Stimulated activated CD8-positive, alpha-beta memory T cell treated with anti-CD3 and anti-CD28 coated beads, Interleukin-7, amount 100 ng/mL, for 4 hours (primary cell): ENCODE measurements at places on chromosomes 4 and X.

GRCh38 chr4:144185086-144185485 lies 44.6 kb upstream of the GYPA start:
- DNase-seq = no peak

DNA sequence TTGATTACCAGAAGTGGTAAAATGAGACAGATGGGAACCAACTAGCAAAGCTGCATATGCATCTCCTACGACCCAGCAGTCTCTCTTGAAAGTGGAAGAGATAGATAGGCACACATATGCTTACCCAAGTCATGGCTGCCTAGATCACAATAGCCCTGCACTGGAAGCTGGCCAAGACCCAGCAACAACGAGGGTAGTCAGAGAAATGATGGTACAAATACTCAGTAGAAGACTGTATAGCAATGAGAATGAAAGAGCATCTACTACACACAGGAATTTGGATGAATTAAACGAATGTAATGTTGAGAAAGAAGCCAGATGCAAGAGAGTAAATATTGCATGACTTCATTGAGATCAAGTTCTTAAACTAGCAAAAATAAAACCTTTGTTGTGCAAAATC lies 100.3 kb upstream of the FAT1 start:
- DNase-seq = no peak

DNA sequence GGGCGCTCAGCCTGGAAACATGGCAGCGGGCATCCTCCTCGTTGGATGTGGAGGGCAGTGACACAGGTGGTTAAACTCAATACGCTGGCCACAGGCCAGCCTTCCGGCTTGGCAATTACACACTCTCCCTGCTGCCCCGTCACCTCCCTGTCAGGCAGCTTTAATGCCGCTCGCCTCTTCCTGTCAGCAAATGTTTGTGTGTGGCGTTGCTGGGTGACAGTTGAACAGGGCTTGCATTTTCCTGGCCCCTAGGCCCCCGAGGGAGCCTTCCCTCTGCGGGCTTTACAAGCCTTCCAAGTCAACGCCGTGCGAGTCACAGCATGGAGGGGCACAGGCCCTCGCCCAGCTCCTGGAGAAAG lies 620.0 kb downstream of the BCOR start:
- no peak for DNase-seq

- DNase-seq = no peak
These were observed 174.9 kb downstream of the CHIC2 start for GRCh38 chr4:53889326-53890055.

- no peak for DNase-seq
These were observed 586 bp downstream of the HERC5 start for GRCh38 chr4:88457307-88458103.

DNA sequence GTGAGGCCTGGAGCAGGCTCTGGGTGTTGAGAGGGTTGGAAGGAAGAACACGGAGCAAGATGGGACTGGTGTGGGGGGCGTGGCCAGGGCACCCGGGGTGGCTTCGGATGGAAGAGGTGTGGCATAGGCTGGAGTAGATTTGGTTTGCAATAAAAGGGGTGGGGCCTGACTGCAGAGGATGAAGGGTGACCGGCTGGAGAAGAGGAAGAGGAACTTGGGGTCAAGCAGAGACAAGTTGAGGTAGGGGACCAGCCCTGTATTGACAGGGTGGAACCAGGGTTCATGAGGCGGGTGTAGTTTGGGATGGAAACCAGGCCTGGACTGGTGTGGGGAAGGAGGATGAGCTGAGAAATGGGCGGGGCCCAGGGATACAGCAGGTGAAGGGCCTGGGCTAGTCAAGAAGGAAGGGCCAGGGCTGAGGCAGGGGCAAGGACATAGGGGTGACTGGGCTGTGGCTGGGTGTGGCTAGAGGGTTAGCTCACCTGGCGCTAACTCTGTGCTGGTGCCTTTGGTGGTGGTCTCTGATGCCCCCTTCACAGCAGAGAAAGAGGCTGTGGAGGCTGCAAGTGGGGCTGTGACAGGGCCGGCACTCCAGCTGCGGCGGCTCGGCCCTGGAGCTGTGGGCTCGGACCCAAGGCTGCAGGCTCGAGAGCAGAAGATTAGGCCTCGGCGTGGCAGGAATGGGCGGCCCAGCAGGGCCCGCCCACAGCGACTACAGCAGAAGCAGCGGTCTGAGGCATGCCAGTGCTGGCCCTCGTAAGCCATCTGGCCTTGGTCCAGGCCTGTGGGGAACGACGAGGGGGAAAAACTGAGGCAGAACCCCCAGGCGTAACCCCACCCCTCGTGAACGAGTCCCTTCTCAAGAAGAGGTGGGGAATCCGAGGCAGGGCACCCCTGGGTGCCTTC lies 5.0 kb downstream of the PLP2 start:
- DNase-seq = no peak

- DNase-seq = no peak
These were observed 958 bp downstream of the CUL4B start for GRCh38 chrX:120559804-120560203.

- DNase-seq = no peak
These were observed 102.8 kb upstream of the OR13H1 start for GRCh38 chrX:131441033-131441432.

DNA sequence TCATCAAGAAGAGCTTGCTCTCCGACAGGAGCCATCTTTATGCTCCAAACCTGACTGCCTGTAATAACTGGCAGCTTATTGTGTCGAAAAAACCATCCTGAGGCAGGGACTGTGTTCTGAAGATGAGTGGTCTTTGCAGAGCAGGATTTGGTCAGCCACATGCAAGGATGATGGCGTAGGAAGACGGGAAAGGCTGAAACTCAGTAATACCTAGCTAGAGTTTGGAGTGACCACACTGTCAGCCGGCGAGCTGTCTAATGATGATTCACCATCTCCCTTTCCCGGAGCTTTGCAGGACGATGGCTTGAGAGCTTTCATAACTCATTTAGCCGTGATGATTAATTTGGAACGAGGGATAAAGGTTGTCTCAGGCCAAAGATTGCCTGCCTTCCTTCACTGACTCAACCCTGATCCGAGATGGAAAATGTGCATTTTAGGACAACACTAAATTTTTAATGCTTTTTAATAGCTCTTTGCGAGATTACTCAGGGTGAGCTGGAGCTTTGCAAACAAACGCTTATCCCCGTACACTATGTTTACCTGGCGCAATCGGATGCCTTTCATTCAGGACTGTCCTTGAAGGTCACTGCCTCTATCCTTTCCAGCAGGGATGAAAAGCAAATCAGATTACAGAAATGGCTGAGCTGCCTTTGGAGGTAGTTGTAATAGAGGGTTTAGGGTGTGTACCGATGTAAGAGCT lies 288.5 kb downstream of the ASMT start:
- no peak for DNase-seq

DNA sequence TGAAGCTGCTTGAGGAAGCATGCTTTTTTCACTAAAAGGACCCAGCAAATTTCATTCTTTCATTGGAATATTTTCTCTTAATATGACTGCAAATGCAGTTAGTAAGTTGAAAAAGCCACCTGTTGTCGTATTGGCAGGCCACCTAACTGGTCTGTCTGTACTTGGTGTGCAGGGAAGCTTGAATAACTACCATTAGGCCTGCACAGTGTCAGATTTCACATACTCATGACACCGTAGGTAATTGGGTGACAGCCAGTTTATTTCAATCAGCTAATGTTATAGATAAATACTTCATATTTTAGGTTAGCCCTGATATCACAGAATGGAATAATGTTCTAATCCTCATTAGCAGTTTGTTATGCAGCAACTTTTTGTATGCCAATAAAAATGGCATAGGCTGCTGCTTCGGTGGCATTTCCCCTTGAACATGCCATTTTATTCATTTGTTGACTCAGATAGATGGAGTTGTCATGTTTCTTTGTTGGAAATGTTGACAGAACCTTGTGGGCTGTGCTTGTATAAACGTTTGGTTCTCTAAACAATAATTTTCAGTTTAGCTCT lies 173.7 kb downstream of the RPA4 start:
- DNase-seq = no peak

GRCh38 chrX:117840645-117841044 lies 276.0 kb downstream of the KLHL13 start:
- no peak for DNase-seq

DNA sequence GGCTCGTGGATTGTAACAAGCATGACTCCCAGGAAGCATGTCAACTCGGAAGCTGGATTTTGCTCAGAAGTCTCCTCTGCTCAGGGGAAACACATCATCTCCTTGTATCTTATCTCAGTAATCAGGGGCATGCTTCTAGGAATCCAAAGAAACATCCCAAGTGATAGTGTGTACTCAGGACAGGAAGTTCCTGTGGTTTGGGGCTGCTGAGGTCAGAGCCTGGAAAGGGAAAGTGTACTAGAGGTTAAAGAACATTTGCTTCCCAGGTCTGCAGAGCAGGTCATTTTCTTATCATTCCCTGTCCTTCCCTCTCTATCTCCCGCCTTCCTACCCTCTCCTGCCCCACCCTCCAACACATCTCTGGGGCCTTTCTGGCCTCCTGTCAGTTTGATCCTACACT lies 38.8 kb downstream of the SLC34A2 start:
- DNase-seq = no peak

GRCh38 chr4:112361181-112361791 lies 64.1 kb downstream of the ALPK1 start:
- no peak for DNase-seq

DNA sequence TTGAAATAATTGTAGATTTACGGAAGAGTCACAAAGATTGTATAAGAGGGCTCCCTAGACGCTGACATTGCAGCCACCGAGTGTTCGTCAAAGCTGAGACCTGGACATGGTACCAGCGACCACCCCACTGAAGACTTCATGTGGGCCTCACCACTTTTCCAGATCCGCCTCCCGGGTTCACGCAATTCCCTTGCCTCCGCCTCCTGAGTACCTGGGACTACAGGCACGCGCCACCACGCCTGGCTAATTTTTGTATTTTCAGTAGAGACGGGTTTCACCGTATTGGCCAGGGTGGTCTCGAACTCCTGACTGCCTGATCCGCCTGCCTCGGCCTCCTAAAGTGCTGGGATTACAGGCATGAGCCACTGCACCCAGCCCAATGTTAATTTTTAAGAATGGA lies 29.7 kb downstream of the CPLX1 start:
- DNase-seq = no peak

GRCh38 chrX:45954026-45954425 lies 591.2 kb downstream of the ZNF674 start:
- no peak for DNase-seq

DNA sequence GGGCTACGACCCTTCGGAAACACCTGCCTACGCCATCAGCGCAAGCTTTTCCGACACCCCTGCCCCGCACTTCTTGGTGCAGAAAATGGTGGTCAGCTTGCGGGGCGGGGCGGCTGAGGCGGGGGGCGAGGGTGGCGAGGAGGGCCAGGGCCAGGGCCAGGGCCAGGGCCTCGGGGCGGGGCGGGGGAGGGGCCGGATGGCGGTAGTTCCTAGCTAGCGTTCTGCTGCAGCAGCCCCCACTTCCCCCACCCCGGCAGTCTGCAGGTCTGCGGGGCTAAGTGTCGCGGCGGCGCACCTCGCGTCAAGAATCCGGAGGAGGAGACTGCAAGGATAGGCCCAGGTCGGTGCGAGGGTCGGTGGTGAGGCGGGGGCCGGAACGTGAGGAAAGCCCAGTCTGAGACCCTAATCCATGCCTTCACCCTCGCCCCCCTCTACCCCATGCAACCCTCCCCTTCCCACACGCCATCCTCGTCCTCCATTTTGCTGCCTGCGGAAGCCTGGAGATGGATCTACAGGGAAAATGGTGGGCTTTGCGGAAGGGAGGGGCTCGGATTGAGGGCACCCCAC lies 600 bp downstream of the BEX4 start:
- DNase-seq = peak; percentile 13

DNA sequence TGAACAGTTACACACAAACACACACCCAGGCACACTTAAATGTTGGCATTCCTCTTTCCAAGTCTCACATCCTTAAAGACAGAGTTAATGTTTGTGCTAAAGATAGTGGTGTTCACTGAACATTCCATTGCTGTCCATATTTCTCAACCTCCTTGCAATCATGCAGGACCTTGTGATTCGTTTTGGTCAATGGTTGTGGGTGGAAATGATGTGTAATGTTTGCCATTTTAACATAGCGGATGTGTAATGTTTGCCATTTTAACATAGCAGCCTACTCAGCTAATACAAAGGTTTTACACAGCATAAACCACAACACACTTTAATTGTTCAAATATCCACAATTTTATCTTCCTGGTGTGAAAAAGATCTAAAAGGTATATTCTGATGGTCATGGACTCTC lies 93.9 kb downstream of the CEP44 start:
- DNase-seq = no peak

- no peak for DNase-seq
These were observed 611.6 kb upstream of the GRIA3 start for GRCh38 chrX:122572461-122572860.

DNA sequence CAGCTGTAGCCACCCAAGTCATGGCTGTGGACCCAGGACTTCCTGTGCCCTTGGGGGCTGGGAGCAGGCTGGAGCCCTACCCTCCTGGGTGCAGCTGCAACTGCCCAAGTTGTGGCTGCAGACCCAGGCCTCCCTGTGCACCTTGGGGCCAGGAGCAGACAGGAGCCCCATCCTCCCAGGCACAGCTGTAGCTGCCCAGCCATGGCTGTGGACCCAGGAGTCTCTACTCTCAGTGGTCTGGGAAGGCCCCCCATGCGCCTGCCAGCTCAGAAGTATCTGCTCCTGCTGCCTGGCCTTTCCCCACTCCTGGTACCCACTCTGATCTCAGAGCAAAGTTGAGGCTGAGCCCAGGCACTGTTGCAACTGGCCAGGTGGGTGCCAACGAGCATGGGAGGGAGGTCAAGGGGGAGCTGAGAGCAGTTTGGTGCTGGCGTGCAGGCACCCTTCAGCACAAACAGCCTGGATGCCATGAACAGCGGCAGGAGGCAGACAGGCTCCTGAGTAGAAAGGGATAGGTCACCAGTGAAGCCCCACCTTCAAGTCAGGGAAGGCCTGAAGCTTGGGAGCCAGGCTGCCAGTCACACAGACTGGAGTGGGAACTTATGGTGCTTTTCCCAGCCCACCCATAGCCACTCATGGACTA lies 21.5 kb downstream of the PRRG1 start:
- no peak for DNase-seq

- DNase-seq = no peak
These were observed 25.2 kb upstream of the ASMTL start for GRCh38 chrX:1477801-1478458.

- no peak for DNase-seq
These were observed 23.8 kb downstream of the SSX1 start for GRCh38 chrX:48278958-48279357.

DNA sequence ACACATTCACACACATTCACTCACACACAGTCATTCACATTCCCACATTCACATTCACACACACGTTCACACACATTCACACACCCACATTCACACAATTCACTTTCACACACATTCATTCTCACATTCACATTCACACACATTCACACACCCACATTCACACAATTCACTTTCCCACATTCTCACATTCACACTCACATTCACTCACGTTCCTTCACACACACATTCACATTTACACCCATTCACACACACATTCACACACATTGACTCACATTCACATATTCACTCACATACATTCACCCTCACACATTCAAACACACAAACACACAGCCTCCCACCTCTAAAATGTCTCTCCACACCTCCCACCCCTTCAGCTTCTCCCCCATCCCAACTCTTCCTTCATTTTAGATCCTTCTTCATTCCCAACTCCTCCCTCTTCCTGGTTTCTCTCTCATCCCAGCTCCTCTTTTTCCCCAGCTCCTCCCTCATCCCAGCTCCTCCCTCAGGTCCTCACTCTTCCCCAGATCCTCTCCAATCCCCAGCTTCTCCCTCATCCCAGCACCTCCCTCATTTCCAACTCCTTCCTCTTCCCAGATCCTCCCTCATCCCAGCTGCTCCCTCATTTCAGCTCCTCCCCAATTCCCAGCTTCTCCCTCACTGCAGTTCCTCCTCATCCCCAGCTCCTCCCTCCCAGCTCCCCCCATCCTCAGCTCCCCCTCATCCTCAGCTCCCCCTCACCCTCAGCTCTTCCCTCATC lies 111.0 kb downstream of the FAM53A start:
- no peak for DNase-seq
